Uterus (tissue), 4 donors: ENCODE measurements at places on chromosomes 2 and 18.

DNA sequence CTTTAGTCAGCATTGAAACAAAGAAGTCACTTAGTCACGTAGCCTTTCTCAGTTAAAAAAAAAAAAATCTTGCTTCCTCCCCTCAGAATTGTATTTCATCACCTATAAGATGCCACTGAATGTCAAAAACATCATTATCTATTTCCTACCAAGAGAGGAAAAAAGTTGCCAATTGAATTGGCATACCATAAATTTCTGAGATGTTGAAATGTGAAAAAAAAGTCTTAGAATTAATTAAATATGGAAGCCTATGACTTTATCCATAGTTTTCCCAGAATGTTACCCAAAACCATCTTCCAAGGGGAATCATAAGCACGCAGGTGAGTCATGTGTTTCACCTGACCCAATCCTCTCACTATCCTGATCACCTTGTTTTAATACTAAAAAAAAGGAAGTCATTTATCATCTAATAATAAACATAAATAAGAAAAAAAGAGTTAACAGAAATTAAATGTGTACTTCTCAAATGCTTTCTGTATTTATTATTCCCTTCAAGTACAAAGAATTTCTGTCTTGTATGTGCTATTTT is 205.7 kb downstream of the TCF4 start:
- no peak for DNase-seq

GRCh38 chr2:166365803-166366420 is 9.8 kb downstream of the SCN9A start:
- no peak for DNase-seq

DNA sequence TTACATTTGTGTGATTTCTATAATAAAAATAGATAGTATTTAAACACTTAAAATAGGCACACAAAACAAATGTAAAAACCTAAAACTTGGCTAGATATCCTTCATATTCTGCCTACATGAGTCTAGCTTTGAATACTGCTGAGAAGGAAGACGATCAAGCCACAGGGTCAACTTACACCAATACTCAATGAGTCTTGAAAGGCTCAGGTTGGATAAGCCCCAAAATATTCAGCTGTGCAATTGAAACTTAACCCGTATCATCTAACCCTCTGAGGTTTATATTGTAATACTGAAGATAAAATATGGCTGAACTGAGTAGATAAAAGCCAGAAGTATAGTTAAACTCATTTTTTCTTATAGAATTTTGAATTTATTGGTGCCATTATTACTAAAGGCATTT is 313.0 kb upstream of the NRXN1 start:
- DNase-seq = no peak

GRCh38 chr2:233089851-233090250 is 29.7 kb downstream of the INPP5D start:
- DNase-seq = no peak

DNA sequence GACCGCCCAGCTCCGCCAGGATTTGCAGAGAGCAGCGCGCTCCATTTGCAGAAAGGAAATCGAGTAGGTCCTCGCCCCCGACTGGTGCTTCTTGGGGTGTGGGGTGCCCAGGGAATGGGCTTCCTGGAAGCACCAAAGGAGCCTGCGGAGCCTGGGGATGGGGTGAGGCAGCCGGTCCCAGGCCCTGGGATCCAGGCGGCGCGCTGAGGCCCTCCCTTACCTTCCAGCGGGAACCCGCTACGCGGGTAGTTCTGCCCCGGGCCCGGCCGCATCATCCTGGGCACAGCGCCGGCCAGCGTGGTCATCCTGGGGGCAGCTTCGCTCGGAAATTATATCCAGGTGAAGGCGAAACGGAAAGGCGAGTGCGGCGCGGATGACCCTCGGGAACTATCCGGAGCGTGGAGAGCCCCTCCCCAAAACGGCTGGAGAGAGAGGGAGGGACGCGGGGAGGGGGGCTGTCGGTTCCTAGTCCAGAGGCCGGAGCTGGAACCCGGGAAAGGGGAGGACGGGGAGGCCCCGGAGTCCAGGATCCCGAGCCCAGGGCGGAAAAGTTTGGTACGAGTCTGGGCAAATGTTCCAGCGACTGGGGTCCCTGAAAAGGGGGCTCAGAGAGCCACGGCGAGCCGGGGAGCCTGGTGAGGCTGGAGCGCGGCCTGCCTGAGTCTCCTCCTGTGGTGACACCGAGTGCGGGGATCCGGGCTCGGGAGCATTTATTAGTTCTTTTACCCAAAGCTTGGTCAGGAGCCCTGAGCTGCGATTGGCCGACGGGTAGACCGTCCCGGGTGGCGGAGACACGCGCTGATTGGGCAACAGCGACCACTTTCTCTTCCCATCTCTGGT is at the start of gene PAX3:
Gene PAX3 (minus strand): TSS at position 688 of the 840 bp plus-strand sequence. CDS start 383 bp downstream, at position 305.
- DNase-seq = no peak
